Right lung (tissue), 10 donors: ENCODE measurements at places on chromosomes 12 and 14. TPM values are rescaled to one million over a fixed set of nuclear protein-coding genes. Genes with fewer than 3 reads are reported as not detected.

The SERPINA5 gene
- polyA plus RNA-seq, result 0.57 TPM

The GLS2 gene
- 3.2 TPM for polyA plus RNA-seq

The DAD1 gene
- polyA plus RNA-seq, result 240 TPM

The FGF23 gene
- polyA plus RNA-seq, result not detected

GRCh38 chr14:21071225-21072030 is 1.3 kb downstream of the ARHGEF40 start:
- DNase-seq, result peak; percentile 91

The RTL1 gene
- polyA plus RNA-seq, result 0.11 TPM

DNA sequence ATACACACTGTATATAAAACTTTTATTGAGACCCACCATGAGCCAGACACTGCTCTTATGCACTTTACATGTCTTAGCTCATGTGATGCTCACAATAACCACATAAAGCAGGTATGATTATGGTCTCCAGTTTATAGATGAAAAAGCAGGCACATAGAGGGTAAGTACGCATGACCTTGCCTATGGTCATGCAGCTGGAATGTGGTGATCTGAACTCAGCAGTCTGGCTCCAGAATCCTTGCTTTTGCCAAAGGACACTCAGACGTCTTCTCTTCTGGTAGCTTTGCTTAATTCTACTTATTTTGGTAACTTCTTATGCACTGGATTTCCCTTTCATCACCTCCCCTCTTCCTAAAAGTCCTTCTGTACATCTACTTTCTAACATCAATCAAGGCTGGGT is 103.3 kb upstream of the CRY1 start:
- DNase-seq, result no peak

GRCh38 chr14:95138876-95139275 is 18.5 kb downstream of the DICER1 start:
- DNase-seq, result no peak

The ATP5MC2 gene
- 583 TPM for polyA plus RNA-seq

The DAO gene
- polyA plus RNA-seq, result not detected
